CD4-positive, alpha-beta T cell treated with Interferon alpha-2 for 1 hour (primary cell): ENCODE measurements at places on chromosomes 4 and X.

DNA sequence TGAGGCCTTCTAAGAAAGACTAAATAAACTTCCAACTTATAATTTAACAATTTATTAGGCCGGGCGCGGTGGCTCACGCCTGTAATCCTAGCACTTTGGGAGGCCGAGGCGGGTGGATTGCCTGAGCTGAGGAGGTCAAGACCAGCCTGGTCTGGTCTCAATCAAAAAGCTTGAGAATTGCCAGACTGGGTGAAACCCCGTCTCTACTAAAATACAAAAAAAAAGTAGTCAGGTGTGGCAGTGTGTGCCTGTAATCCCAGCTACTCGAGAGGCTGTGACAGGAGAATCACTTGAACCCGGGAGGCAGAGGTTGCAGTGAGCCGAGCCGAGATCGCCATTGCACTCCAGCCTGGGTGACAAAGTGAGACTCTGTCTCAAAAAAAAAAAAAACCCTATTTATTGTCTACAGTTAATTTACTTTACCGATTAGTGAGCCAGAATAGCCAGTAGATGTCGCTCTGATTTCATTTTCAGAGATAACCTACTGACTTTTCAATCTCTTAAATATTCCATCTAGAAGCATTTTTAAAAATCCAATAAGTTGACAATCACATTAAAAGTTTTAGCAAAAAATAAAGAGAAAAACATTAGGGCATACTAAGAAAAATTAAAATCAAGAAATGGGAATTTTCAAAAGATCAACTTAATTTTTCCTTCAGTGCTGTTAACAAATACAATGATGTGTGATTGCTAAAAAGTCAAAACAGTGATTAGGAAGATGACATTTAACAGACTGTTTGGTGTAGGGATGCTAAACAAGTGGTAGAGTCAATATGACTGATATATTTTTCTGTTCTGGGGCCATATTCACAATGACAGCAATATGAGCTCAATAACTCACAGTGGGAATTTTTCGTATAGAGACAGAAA, 4.3 kb upstream of the SHROOM3 start:
- no peak for DNase-seq

GRCh38 chr4:24742773-24743172, 52.6 kb upstream of the SOD3 start:
- no peak for DNase-seq

- no peak for DNase-seq
These were observed 24.5 kb downstream of the RBBP7 start for GRCh38 chrX:16845686-16846085.

- no peak for DNase-seq
These were observed 22.4 kb upstream of the HPSE start for GRCh38 chr4:83356899-83357661.

DNA sequence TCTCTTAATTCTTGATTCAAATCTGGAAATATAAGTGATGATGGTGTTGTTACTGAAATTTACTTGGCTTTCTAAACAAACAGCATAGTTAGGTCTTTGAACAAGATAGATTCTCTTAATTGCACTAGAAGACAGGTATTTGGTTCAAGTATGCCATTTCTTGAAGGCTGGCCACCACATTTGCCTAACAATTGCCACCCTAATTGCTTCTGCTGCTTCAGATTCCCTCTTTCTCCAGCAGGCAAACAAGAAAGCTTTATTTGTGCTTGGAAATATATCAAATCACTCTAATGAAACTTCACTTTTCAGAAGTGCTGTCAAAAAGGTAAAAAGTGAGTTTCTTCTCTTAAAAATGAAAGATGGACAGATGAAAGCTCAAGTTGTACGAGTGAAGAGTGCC, 418.6 kb downstream of the INPP4B start:
- no peak for DNase-seq

DNA sequence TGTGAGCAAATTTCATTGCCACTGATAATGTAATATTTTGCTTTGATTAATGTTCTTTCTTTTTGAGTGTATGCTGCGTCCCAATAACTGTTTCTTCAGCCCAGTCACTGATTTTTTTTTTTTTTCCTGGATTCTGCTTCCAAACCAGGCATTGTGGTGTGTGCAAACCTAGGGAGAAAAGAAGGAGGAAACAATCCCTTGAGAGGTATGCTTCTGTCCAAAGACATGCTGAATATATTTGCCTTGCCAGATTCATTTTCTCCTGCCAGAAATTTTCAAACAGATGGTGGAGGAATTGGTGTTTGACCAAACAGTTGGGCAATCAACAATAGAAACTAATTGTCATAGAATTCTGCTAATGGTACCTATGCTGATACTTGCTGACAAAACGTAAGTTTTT, 753.6 kb downstream of the RPA4 start:
- DNase-seq: no peak

GRCh38 chr4:129532573-129532972, 436.6 kb downstream of the C4orf33 start:
- DNase-seq: no peak
